ENCODE measurements at places on chromosomes 3 and 15.

- DNase-seq: no peak
Observed at GRCh38 chr3:76897076-76897475, 142.8 kb upstream of the ROBO2 start.

DNA sequence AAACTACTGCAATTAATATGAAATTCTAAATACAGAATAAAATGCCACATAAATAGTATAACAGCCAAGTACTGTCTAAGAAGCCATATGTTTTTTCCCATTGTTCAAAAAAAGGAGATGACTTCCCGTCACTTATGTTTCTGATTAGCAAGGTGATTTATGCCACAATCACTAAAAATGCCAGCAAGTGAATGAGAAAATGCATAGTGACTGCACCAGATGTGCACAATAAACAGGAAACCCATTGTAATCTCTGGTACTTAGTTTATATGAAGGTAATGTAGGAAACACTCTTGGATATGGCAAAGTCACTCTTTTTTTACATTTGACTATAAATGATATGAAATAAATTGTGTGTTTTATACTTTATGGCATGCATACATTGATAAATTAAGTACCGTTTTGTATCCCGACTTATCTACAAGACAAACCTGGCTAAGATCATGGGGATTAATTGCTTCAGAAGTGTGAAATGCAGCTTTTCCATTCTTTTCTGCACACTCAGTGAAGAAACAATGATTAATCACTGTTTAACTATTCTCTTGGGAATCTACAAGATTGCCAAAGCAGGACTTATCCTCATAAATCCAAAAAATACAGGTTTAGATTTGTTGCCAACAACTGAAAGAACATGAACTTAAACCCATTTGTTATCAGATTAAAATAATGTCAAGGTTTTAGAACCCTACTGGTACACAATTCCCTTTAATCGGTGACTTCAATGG, 164.5 kb downstream of the TBC1D5 start:
- peak; percentile 42 for DNase-seq

- DNase-seq: no peak
Observed at GRCh38 chr15:33894193-33894592, 74.1 kb upstream of the CHRM5 start.

- no peak for DNase-seq
Observed at GRCh38 chr3:99845999-99846398, 28.3 kb downstream of the CMSS1 start.

GRCh38 chr3:44682182-44682896, 30.1 kb upstream of the ZNF502 start:
- peak; percentile 64 for DNase-seq
